ENCODE measurements at places on chromosomes 4 and X.
A peak's percentile ranks its signal among the peaks of the same experiment; 100 is the strongest.

DNA sequence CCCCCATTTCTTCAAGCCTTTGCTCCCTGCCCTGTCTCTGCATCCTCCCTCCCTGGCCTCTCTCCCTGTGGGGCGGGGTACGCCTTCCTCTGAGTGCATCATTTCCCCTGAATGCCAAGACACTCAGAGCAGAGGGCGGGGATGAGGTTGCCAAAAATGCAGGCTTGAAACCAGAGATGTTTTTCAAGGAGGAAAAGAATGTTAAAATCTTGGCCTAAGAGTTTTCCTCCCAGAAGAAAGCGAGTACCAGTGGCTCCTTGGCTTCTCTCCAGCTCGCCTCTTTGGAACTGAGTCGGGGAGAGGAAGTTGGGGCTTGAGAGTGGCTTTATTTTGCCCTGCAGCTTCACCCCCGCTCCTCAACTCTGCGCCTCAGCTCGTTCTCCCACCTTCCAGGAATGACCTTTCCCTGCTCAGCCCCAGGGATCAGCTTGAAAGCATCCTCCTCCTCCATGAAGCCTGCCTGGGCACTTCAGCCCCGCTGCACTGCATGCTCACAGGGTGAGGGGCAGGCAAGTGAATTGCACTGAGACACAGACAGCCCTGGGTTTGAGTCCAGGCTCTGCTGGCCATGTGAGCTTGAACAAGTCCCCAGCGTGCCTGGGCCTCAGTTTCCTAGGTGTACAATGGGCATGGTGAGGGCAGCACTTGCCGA is 57.5 kb upstream of the SORCS2 start:
- H3K36me3 ChIP-seq, result no peaks in the 10 kb centered on the region
- DNase-seq, result no peak
- no peak overlapping the region for H3K4me3 ChIP-seq
- no peaks in the 10 kb centered on the region for H3K27me3 ChIP-seq
- H3K4me1 ChIP-seq, result peaks cover 5% of the 10 kb centered on the region
- no peak overlapping the region for H3K27ac ChIP-seq

DNA sequence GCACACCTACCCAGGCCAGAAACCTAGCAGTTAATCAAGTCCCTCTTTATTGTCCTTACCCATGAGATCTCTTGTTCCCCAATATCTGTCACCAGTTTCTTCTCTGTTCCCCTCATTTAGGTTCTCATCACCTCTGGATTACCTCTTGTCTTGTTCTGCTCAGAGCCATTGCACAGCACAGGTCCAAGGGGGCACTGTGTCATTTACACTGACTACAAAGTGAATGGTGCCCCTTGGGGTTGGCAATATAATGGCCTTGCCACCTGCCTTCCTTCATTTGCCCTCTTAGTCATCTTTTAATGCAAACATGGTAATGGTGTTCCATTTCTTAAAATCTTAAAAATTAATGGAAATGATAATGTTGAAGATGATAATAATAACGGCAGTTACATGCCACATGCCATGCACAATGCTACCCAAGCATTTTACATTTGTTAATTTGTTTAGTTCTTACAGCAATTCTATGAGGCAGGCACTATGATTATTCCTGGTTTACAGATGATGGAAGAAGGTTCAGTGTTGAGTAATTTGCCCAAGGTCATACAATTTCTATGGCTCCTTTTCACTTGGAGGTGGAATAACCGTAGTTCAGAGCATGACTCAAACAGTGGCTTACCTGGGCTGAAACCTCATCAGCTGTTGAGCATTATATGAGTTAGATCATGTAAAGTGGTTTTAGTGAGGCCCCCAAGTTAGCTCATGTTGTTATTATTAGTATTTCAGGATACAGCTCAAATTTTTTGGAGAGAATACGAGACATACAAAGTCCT is 117.9 kb downstream of the RASL11B start:
- H3K36me3 ChIP-seq, result no peaks in the 10 kb centered on the region
- DNase-seq, result no peak
- no peak overlapping the region for H3K27ac ChIP-seq
- peaks cover 19% of the 10 kb centered on the region for H3K4me1 ChIP-seq
- no peaks in the 10 kb centered on the region for H3K27me3 ChIP-seq

- H3K4me3 ChIP-seq, result no peak overlapping the region
- no peaks in the 10 kb centered on the region for H3K36me3 ChIP-seq
- no peak overlapping the region for H3K27ac ChIP-seq
- DNase-seq, result no peak
- H3K27me3 ChIP-seq, result peaks cover 9% of the 10 kb centered on the region
- peaks cover 3% of the 10 kb centered on the region for H3K4me1 ChIP-seq
Measured at GRCh38 chrX:16511796-16512776, 137.9 kb upstream of the S100G start.

DNA sequence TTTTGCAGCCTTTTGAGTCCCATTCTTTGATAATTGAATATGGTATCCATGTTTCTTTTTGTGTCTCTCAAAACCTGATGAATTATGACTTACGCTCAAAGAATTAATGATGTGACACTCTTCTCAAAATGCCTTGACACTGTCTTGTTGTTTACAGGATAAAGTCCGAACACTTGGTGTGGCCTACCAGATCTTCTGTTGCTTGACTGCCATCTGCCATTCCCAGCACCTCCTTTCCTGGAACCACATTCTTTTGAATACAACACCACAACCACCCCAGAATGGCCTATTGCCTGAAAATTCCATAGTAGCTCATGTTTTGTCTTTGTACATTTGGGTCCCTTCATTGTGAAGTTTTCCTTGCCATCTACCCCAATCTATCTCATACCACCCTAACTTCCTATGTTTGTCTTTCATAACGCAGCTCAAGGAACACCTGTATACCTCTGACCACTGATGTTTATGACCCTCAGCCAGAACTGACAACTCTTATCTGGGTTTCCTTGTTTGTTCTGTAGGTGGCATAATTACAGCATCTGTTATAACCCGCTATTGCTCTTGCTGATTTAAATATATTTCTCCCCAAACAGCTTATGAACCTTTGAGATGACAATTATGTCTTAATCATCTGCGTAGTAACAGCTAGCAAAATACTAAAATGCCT is 991.3 kb downstream of the RAB28 start:
- H3K36me3 ChIP-seq, result no peaks in the 10 kb centered on the region
- no peak overlapping the region for H3K27ac ChIP-seq
- no peaks in the 10 kb centered on the region for H3K27me3 ChIP-seq
- no peaks in the 10 kb centered on the region for H3K4me1 ChIP-seq
- no peak for DNase-seq

GRCh38 chr4:4779486-4779885 is 80.0 kb upstream of the MSX1 start:
- no peaks in the 10 kb centered on the region for H3K27me3 ChIP-seq
- no peak overlapping the region for H3K27ac ChIP-seq

DNA sequence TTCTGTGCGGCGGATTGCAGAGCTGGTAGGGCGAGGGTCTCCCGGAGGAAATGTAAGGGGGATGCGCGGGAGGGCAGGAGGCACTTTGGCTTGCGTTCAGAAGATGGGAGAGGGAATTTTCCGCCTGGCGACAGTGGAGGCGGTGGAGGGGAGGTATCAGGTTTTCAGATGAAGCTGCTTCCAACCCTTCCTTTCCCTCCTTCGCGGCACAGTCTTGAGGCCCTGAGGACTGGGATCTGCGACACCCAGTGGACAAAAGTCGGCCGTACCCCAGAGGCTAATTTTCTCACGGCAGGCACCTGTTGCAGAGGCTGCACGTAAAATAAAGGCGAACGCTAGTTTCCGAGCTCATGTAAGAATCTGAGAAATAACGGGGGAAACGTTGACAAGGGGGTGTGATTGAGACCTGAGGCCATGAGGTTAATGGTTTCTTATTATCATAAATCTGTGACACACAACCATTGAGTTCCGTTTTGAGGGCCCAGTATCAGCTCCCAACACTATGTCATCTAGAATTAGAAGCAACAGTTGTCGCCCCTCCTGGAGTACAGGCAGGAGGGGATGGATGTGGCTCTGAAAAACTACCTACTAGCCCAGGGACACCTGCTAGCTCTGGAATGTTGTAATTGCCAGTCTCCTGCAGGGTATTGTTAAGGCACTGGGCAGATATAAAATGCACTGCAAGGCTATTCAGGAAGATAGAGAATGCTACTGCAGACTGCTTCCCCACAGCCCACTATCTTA is 1.1 kb downstream of the ZCCHC18 start:
- peak overlapping the region; percentile 81 for H3K27ac ChIP-seq
- peak overlapping the region; percentile 65 for H3K4me3 ChIP-seq
- H3K27me3 ChIP-seq, result no peaks in the 10 kb centered on the region

- peak; percentile 31 for DNase-seq
- peak overlapping the region; percentile 42 for H3K4me3 ChIP-seq
- H3K4me1 ChIP-seq, result peaks cover 6% of the 10 kb centered on the region
- no peaks in the 10 kb centered on the region for H3K36me3 ChIP-seq
Measured at GRCh38 chrX:140091125-140091886, 126.0 kb upstream of the CXorf66 start.

DNA sequence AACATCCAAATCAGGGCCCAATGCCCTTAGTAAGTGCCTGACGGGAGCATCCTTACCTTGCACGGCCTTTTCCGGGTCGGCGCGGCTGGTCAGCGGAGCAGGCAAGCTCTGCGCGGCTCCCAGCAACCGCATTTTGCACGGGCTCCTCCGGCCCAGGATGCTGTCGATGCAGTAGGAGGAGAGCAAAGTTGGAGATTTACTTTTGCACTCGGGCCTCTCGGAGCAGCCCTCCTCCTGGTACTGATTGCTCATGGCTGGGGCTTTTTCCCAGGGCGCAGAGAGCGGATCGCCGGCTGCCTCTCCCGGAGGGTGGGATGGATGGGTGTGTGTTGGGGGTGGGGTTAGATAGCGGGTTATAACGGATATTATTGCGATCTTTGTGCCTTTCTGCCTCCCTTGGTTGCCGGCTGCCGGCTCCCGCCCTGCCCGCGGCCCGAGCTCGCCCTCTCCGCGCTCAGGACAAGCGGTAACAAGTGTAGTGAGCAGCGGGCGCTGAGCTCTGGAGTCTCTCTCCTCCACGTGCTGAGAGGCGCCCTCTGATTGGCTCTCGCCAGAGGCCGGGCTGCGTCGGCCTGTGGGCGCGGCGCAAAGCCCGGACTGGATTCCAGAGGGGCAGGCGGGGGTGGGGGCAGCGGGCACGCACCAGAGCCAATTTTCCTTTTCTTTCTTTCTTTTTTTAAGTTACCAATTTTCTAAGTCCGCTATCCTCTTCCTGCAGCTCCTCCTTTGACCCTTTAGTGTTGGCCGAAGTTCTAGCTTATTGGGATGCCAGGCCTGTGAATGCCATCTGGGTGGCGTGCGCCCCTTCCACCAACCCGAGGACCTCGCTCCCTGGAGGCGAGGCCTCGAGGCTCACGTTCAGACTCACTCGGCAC is at the start of gene ARX:
Gene ARX (minus strand): TSS at position 480 of the 875 bp plus-strand sequence. CDS start 228 bp downstream, at position 252.
- H3K27ac ChIP-seq, result no peak within 1 kb of the TSS
- DNase-seq, result peak; percentile 64

DNA sequence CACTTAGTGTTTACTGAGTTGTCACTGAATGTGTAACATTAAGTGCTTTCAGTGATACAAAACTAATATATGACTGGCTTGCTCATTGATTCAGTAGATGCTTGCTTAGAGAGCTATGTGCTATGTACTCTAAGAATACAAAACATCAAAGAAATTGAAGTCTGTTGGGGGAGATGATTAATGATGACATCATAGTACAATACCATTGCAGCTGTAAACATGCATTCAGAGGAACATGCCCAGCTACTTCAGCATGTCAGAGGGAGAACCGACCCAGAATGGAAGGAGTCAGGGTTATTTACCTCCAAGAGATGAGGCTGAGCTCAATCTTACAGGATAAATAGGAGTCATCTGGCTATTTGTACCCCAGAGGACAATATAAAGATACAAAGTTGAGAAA is 290.8 kb downstream of the TENM3 start:
- DNase-seq, result no peak
- H3K36me3 ChIP-seq, result no peaks in the 10 kb centered on the region
- no peaks in the 10 kb centered on the region for H3K27me3 ChIP-seq
- H3K4me1 ChIP-seq, result peaks cover 8% of the 10 kb centered on the region
- H3K4me3 ChIP-seq, result no peak overlapping the region

DNA sequence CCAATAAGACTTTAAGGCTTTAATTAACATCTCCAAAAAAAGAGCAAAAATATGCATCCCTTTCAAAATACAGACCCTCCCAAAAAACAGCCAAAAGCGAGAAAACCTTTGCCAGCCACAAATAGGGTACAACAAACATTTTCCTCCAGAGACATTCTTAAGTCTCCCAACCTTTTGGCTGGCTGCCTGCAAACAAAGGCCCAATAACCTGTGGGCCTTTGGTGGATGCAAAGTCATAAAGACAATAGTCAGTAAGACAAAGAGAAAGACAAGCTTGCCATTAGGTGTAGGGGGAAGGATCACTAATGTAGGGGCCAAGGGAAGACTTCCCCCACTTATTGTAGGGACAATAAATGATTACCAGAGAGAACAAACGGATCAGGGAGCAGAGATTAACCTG is 215.5 kb upstream of the ZFP42 start:
- H3K27ac ChIP-seq, result no peak overlapping the region
- no peaks in the 10 kb centered on the region for H3K36me3 ChIP-seq
- DNase-seq, result no peak
- no peak overlapping the region for H3K4me3 ChIP-seq
- no peaks in the 10 kb centered on the region for H3K4me1 ChIP-seq
- no peaks in the 10 kb centered on the region for H3K27me3 ChIP-seq

DNA sequence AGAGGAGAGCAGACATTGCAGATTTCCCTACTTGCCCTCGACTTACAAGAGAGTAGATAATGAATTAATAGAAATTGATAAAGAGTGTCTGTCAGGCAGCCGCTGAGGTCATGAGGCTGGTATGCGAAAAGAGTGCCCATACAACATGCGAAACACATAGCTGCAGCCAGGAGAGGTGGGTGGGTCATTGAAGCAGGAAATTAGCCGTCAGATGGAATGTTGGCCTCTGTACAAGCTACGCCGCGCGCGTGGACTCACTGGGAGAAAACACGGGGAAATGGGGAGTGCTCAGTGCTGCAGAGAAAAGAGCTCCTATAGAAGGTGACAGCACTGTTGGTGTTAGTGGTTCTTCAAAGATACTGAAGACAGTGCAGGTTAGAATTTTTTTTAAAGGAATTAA is 125.1 kb downstream of the RAPGEF2 start:
- H3K27ac ChIP-seq, result no peak overlapping the region
- no peaks in the 10 kb centered on the region for H3K36me3 ChIP-seq
- H3K4me1 ChIP-seq, result peaks cover 8% of the 10 kb centered on the region
- peak; percentile 43 for DNase-seq
- no peaks in the 10 kb centered on the region for H3K27me3 ChIP-seq

- H3K27me3 ChIP-seq, result no peaks in the 10 kb centered on the region
- no peak overlapping the region for H3K4me3 ChIP-seq
- no peak overlapping the region for H3K27ac ChIP-seq
- H3K36me3 ChIP-seq, result no peaks in the 10 kb centered on the region
- no peak for DNase-seq
- H3K4me1 ChIP-seq, result no peaks in the 10 kb centered on the region
Measured at GRCh38 chr4:61741327-61742096, 541.4 kb downstream of the ADGRL3 start.

DNA sequence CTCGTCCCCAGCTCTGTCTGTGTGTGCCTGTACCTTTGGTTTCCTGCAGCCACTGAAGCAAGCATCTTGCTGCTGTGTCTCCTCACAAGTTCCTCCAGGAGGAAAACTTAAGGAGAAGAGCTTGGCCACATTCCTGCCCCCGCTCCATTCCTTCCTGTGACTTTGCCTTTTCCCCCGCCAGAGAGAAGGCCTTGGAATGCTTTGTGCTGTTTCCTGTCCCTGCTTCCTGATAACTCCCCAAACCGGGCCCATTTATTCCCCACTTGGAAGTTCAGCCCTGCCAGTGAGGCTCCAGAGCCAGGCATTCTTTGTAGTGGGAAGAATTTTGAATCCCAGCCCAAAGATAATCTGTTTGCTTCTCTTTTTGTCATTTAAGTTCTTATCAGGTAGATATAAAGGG is 33.1 kb downstream of the SMIM10L2A start:
- no peaks in the 10 kb centered on the region for H3K4me1 ChIP-seq
- DNase-seq, result no peak
- no peaks in the 10 kb centered on the region for H3K27me3 ChIP-seq
- H3K4me3 ChIP-seq, result no peak overlapping the region
- H3K36me3 ChIP-seq, result no peaks in the 10 kb centered on the region

GRCh38 chr4:8287343-8288280 is 18.1 kb downstream of the HTRA3 start:
- H3K27ac ChIP-seq, result no peak overlapping the region
- peaks cover 2% of the 10 kb centered on the region for H3K27me3 ChIP-seq
- H3K36me3 ChIP-seq, result no peaks in the 10 kb centered on the region
